ENCODE measurements at places on chromosomes 4 and X.

DNA sequence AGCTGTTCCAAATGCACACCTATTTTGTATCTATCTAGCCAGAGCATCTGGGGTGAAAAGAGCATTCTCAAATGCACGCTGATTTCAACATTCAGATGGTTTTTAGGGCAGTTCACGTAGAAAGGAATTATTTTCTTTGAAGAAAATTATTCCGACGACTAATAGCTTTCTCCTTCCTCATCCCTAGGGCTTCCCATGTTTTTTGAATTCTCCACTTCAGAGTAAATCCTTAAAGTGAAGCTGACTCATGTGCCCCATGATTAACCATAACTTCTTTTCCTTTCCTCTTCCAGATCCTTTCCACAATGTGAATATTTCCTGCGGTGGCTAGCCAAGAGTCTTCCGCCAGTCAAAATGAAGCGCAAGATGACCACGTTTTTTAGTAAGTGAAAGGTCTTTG, 86.7 kb upstream of the PDHA1 start:
- no peak for DNase-seq

GRCh38 chr4:24973747-24974601, 56.8 kb downstream of the LGI2 start:
- no peak for DNase-seq

- DNase-seq = no peak
Observed at GRCh38 chrX:141945426-141945825, 41.7 kb downstream of the MAGEC1 start.

DNA sequence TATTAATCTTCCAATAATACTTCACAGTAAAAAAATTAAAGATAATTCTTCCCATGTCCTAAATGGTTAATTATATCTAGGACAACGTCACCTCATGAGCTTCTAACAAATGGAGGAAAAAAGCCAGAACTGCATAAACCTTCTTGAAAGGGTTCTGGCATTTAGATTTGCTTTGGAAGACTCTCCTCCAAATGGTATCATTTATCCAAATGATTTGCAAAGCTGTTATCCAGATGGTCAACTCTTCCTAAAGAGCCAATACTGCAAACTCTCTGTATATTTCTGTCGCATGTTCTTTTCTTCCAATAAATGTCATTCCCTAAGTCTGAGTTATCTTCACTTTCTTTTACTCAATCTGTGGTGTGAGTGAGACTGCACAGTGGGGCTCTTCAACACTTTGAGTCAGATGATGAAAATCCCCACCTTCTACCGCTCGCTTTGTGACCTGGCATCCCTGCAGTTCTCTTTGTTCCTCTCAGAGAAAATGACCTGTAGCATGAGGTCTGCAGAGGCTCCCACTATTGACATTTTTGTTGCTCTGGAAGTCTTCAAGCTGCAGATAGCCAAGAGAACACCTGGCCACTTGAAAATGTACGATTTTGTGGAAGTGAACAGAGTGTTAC, 52.9 kb downstream of the TMEM150C start:
- DNase-seq = no peak

DNA sequence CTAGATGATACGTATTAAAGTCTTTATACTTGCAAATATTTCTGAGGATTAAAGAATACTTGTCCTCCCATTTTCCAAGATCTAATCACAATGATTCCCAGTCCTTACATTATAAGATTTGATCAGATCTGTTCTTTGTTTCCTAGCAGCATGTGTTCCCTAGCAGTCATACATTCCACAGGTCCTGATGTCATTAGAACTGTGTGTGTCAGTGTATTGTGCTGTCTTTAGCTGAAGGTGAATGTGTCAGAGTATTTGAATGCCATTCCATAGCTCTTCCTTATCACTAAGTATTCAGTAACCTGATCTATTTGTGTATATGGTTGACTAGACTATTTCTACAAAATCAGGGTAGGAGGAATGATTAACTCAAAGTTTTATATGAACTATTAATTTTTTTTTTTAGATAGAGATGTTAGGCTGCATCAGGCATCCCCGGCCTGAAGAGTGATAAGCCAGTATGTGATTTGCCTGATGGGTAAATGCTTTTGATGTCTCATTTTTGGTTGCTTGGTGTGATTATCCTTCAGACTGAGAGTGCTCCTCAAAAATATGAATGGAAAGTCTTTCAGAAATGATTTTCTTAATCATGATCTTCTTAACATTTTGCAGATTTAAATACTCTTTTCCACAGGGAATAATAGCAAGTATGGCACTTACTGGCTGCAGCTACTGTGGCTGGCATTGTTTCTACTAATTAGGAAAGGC, 4.4 kb downstream of the ADGRL3 start:
- no peak for DNase-seq

DNA sequence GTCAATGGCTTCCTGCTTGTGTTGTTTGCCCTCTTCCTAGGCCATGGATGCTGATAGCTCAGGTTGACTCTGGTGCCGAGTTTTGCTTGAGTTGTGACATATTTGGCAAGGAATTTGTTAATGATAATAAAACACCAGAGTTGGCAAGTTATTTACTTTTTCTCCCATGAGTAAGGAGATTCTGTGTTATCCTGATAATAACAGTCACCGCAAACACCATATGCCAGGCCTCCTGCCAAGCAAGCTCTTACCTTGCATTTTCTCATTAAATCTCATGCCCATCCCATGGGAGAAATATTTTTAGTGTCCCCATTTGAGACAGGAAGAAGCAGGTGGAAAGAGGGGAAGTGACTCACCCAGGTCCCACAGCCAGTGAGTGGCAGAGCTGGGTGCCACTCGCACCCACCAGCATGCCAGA, 67.4 kb upstream of the CLCN4 start:
- no peak for DNase-seq

GRCh38 chr4:74114234-74114633, 15.2 kb upstream of the CXCL2 start:
- DNase-seq = no peak

- no peak for DNase-seq
Observed at GRCh38 chrX:16718824-16719333, 533 bp upstream of the SYAP1 start.

DNA sequence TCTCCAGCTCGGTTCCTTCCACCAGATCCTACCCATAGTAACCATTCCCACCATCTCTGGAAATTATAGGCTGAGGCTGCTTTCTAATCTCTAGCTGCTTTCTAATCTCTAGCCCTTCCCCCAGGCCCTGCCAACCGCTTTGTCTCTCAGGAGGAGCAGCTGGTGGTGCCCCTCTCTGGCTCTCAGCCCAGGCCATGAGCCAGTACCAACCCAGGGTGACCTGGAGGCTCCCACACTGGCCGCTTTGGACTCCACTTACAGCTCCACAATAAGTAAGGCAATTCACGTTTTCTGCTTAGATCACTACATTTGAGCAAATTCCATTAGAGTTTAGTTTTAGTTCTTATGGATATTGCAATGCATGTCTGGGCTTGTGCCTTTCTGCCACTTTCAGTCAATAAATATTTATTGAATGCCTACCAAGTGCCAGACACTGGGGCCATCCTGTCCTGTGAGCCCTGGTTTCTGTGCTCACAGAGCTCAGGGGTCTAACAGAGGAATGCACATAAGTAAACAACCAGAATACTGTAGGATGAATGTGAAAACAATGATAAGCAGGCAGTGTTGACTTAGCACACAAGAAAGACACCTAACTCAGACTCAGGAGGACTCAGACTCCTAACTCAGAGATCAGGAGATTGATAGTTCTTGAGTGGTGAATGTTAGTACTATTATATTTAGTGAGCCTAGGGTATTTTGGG, 38.9 kb downstream of the SMC1A start:
- no peak for DNase-seq

DNA sequence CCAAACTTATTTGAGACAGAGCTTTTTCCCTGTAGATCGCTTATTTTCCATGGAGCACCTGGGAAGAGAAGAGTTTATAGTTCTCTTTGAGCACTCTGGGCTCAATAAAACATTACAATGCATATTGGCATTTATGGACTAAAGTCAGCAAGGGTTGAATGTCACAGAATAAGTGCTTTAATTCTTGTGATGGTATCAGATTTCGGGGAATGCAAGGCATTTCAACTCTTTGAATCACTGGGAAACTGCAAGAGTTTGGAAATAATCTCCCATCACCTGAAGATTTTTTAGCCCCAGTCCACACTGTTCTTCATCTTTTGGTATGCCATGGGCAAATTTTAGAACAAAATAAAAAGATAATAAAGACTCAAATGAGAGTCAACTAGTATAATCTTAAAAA, 111.5 kb upstream of the WDFY3 start:
- DNase-seq = no peak

Measured in stimulated activated CD8-positive, alpha-beta memory T cell treated with anti-CD3 and anti-CD28 coated beads, Interleukin-12 subunit alpha, Interleukin-12 subunit beta, amount 100 ng/mL, for 4 hours (primary cell).